Glutamatergic neuron (in vitro differentiated cells): ENCODE measurements at places on chromosomes 6 and 20. TPM values are rescaled to one million over a fixed set of nuclear protein-coding genes. Genes with fewer than 3 reads are reported as not detected.

The PCSK2 gene
- total RNA-seq = 28.7 TPM

The DLK2 gene
- 2.2 TPM for total RNA-seq

The GMPR gene
- total RNA-seq = 5.0 TPM

The ENPP4 gene
- 3.1 TPM for total RNA-seq

DNA sequence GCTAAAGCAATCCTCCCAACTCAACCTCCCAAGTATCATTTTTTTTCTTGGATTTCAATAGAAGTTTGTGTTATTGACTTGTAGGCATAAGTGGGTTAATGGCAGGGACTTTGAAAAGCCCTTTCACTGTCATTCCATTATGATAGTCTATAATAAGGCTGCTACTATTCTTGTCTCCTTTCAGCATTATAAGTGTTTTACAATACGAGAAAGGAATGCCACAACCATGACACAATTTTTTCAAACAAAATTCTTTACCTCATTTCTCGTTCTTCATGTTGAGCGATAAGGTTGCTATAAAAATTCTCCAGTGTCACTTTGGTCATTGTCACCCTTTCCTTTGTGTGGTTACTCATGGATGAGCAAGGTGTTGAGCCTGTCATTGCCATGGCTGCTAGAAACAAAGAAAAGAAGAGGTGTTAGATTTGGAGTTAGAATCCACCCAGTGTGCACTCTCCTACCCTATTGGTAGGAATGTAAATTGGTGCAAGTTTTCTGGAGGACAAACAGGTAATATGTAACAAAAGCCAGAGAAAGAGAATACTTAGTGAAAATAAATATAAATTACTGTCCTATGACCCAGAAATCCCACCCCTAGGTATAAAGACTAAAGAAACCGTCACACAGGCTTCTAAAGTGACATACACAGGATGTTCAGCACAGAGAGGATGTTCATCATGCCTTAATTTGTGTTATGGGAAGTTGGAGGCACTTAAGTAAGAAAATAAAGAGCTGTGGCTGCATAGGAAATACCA, 7.3 kb downstream of the STK38 start:
- no peak overlapping the region for H3K4me3 ChIP-seq
- no peak for DNase-seq
- no peak overlapping the region for H3K27ac ChIP-seq
- peaks cover 2% of the 10 kb centered on the region for H3K27me3 ChIP-seq
- H3K36me3 ChIP-seq = peaks cover 6% of the 10 kb centered on the region
- H3K4me1 ChIP-seq = peaks cover 5% of the 10 kb centered on the region

- no peak overlapping the region for H3K27ac ChIP-seq
- H3K4me1 ChIP-seq = no peaks in the 10 kb centered on the region
- no peaks in the 10 kb centered on the region for H3K36me3 ChIP-seq
Measured at GRCh38 chr6:67935976-67936477, 699.1 kb upstream of the ADGRB3 start.

DNA sequence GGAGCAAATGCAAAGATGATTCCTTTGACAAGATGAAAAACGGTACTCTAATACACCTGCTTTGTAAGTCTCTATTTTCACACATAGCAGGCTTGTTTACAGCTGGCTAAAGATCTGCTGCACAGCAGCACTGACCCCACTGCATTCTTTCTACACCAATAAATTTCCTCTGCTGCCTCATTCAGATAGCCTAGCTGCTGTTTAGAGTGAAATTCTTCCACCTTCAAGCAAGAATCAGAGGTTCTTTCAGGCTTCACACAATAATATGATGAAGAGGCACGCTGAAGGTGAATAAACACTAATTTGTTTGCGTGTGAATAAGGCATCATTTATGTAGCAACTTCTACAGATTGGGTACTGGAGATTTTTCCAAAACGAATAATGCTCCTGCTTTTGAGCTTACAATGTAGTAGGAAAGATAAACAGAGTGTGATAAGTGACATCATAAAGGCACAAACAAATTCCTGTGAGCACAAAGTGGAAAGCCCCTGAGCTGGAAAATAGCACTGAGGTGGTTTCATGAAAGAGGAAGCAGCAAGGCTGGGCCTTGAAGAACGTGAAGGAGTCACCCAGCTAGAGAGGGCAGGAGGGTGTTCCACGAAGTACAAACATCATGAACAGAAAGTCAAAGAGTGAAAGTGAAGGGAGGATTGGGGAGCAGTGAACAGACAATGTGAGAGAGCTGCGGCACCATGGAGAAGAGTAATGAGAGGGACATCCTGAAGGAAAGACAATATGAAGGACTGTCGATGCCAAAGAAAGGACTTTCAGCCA, 543.4 kb downstream of the CD83 start:
- no peak overlapping the region for H3K4me3 ChIP-seq
- H3K36me3 ChIP-seq = no peaks in the 10 kb centered on the region
- DNase-seq = no peak
- H3K4me1 ChIP-seq = peaks cover 18% of the 10 kb centered on the region
- H3K27ac ChIP-seq = no peak overlapping the region

DNA sequence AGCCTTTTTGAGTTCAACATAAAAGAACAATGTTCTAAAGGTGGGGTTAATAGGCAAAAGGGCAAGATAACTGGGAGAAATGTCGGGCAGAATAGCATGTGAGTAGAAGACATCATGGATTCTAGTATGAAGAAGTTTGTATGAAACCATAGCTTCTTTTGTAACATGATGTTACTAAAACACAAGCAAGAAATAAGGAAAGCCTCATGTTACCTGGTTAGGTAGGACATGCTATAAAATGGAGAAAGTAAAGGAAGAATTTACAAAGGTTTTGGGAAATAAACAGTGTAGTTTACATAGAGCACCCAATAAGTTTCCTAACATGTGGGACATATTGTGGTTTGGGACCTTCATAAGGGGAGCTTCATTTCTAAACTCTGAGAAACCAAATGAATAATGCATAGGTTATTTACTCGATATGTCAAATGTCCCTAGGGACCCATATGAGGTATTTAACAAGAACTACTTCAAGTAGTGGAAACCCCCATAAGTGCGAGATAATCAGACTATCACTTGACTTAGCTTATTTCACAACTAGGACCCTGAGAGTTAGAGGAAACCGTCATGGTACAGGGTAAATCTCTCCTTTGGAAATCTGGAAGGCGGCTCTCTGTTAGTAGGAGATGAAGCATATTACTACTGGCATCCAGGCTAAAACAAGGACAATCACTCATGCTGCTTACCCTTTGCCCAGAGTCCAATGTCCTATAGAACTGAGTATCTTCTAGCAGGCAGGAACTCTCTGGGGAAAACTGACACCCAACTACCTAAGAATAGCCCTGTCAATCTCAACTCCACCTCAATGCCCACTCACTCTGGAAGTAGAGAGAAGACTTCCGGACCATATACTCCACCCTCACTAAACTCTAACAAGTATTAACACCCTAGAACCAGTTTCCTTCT, 57.5 kb downstream of the ILRUN start:
- no peak overlapping the region for H3K27ac ChIP-seq
- no peaks in the 10 kb centered on the region for H3K4me1 ChIP-seq
- H3K27me3 ChIP-seq = no peaks in the 10 kb centered on the region
- no peak overlapping the region for H3K4me3 ChIP-seq
- no peaks in the 10 kb centered on the region for H3K36me3 ChIP-seq

DNA sequence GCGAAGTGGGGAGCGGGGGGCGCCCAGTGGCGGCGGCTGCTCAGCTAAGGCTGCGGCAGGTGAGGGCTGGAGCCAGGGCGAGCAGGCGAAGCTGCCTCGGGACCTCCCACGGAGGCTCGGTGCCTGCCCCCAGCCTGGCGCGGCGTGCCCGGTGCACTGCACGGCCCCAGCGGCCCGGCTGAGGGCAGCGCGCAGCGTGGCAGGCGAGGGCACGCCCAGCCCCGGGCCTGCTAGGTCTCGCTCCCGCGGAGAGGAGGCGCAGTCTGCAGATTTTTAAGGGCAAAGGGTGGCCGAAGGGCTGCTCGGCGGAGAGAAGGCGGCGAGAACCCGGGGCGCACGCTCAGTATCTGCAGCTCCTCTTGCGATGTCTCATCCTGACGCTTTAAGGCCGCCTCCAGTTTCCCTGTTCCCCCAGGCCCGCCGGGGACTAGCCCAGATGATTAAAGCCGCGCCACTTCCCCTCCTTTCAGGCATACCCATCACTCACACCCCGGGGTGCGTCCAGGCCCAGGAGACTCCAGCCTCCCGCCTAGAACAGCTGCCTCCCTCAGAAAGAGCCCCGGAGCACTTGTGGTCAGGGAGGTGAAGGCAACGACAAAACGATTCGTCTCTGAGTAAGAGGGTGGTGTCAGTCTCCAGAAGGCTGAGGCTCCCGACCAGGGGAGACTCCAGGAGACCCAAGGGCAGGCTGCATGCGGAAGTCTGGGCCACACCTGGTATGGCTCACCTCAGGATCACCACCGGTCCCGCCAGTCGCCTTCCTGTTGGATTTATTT, at the start of gene FERMT1:
Gene FERMT1, minus strand, starts transcription at position 158 of the 776 bp plus-strand sequence. CDS start 3,476 bp downstream, outside the sequence.
- peak; percentile 70 for DNase-seq
- H3K27me3 ChIP-seq = no peaks in the 10 kb centered on the region
- peaks cover 3% of the 10 kb centered on the region for H3K4me1 ChIP-seq
- H3K27ac ChIP-seq = no peak within 1 kb of the TSS
- no peaks in the 10 kb centered on the region for H3K36me3 ChIP-seq

GRCh38 chr6:107689951-107690642, 134.0 kb downstream of the SCML4 start:
- peaks cover 3% of the 10 kb centered on the region for H3K27me3 ChIP-seq
- H3K36me3 ChIP-seq = peaks cover 8% of the 10 kb centered on the region
- DNase-seq = no peak
- peak overlapping the region; percentile 86 for H3K27ac ChIP-seq

DNA sequence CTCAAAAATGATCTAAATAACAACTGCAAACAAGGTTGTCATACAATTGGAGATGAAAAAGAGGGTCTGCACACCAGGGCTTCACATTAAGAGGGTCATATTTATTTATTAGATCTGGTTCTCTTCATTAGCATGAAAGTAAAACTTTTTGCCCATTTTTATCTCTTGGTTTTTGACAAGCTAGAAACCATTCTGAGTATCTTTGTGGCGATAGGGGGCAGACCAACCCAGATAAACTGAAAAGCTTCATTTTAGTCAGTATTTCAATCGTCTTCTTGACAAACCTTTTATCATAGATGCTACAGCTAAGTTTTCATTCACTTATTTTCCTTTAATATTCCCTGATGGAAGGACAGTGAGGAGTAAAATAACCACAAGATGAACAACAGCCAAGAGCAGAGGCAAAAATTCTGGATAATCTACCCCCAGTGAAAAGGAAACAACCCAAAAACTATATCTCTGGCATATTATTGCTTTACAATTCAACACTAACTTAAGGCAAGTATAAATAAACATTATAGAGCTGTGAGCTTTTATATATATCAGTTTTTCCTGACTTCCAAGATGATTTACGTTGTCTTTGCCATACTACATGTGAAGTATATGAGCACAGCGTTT, 45.2 kb downstream of the THEMIS start:
- no peak overlapping the region for H3K27ac ChIP-seq
- H3K27me3 ChIP-seq = peaks cover 2% of the 10 kb centered on the region
- no peak overlapping the region for H3K4me3 ChIP-seq
- no peaks in the 10 kb centered on the region for H3K4me1 ChIP-seq
- H3K36me3 ChIP-seq = no peaks in the 10 kb centered on the region

GRCh38 chr6:3867641-3868502, 18.7 kb downstream of the FAM50B start:
- no peak for DNase-seq
- no peak overlapping the region for H3K4me3 ChIP-seq
- no peak overlapping the region for H3K27ac ChIP-seq
- H3K36me3 ChIP-seq = no peaks in the 10 kb centered on the region
- no peaks in the 10 kb centered on the region for H3K4me1 ChIP-seq
- H3K27me3 ChIP-seq = no peaks in the 10 kb centered on the region

DNA sequence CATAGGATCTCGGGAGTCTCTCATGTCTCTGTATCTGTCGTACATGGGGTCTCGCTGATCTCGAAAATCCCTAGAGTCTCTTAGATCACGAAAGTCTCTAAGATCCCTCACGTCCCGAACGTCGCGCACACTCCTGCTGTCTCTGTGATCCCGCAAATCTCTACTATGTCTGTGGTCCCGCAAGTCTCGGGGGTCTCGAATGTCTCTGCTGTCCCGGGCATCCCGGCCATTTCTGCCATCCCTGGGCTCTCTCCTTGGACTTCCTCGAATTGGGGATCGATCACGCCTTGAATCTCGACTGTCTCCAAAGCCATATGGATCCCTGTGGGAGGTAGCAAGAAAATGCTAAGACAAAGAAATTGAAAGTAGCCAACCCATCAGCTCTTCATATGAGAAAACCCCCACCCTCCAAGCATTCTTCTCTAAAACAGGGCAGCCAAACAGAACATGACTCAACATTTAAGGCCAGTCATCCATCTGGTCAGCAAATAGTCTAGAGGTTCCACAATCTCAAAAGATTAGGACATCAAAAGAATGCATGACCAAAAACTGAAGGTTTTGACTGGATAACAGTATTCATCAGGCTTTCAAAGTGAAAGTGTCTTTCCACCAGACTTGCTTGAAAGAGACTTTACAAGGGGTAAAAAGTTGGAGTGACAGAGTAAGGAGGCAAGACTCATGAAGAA, 19.4 kb downstream of the NCOA5 start:
- H3K36me3 ChIP-seq = peaks cover 10% of the 10 kb centered on the region
- no peaks in the 10 kb centered on the region for H3K27me3 ChIP-seq

- peaks cover 10% of the 10 kb centered on the region for H3K36me3 ChIP-seq
- H3K4me1 ChIP-seq = peaks cover 30% of the 10 kb centered on the region
- H3K4me3 ChIP-seq = no peak overlapping the region
- peaks cover 4% of the 10 kb centered on the region for H3K27me3 ChIP-seq
- DNase-seq = no peak
Measured at GRCh38 chr20:47263465-47264084, 92.9 kb downstream of the ZMYND8 start.

DNA sequence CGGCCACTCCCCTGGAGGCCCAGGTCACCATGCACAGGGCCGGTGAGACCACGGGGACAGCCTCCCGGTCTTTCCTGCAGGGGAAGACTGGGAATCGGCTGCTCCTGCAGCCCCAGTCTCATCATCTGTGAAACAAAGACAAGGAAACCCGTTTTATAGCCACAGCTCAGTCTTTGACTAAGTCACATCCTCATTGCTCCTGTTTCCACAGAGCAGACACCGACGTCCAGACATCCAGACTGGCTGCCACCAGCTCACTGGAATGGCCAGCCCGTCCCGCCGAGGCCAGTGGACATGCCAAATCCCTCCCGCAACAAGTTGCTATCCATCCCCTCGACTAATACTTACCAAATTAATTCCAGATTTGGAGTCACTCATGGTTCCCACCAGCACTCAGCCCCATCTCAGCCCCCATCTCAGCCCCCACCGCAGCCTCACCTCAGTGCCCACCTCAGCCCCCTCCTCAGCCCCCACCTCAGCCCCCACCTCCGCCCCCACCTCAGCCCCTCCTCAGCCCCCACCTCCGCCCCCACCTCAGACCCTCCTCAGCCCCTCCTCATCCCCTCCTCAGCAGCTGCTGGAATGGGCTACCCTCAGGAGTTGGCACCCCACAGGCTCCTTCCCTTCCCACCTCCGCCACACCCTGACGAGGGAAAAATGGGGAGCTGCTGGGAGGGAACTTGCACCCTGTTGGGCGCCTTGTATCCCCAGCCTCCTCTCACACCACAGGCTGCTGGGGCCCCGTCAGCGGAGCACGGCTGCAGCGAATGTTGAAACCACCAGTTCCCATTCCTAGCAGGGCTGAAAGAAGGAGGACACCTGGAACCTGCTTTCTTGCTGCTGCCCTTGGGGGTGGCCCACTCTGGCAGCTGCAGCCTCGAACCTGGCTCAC, 48.7 kb downstream of the YTHDF1 start:
- H3K27me3 ChIP-seq = peaks cover 12% of the 10 kb centered on the region
- H3K4me1 ChIP-seq = peaks cover 11% of the 10 kb centered on the region
- no peak overlapping the region for H3K27ac ChIP-seq
- no peaks in the 10 kb centered on the region for H3K36me3 ChIP-seq

- H3K27ac ChIP-seq = no peak overlapping the region
- DNase-seq = no peak
- H3K27me3 ChIP-seq = no peaks in the 10 kb centered on the region
- no peaks in the 10 kb centered on the region for H3K4me1 ChIP-seq
Measured at GRCh38 chr6:168919470-168920179, 334.0 kb downstream of the THBS2 start.
